HTR-8/SVneo (cell line): ENCODE measurements at places on chromosomes 3 and 15.

DNA sequence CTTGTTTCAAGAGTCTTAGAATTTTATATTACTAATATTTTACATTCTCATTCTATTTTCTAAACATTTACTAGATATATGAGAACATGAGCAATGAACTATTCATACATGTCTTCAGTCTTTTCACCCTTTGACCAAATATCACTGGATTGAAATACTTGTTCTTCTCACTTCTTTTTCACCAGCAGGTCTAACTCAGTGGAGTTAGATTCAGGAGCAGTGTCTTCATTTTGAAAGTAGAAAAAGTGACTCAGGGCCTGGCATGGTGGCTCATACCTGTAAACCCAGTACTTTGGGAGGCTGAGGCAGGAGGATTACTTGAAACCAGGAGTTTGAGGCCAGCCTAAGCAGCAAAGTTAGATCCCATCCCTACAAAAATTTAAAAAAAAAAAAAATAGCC lies 70.8 kb downstream of the USP13 start:
- no peak for DNase-seq

DNA sequence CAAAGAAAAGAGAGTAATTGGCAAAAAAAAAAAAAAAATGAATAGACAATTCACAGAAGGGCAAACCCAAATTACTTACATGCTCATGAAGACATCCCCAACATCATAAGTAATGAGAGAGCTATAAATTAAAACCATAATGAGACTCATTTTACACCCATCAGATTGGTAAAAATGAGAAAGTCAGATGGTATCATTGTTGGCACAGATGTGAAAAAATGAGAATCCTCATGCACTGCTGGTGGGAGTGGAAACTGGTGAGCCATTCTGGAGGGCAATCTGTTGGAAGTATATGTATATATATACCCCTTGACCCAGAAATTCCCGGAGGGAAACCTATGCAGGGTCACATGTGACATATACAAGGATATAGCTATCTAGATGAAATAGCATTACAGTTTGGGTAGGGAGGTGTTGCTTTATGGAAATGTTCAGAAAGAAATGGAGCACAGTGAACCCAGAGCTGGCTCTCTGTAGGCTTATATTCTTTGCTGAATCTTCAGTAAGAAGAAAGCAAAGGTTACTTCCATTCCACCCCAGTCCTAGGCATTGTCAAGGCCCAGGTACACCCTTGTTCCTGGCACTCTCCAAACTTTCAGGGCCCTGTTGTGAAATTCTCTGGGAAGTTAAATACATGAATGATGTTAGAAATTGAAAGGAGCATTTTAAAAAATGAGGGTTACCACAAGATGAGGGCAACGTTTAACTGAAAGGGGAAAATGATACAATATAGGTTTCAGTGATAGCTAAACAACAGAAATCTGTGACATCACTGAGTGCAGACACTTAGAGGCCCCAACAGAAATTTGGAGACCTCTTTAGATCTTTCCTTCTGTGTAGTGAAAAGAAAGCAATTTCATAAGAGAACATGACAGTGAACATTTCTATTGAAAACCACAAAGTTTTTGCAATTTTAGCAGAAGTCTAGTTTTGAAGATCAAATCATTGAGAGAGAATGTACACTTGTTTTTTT lies 132.7 kb upstream of the TPRG1 start:
- DNase-seq: no peak

- no peak for DNase-seq
Observed at GRCh38 chr3:52291508-52292181, 4.0 kb downstream of the GLYCTK start.

DNA sequence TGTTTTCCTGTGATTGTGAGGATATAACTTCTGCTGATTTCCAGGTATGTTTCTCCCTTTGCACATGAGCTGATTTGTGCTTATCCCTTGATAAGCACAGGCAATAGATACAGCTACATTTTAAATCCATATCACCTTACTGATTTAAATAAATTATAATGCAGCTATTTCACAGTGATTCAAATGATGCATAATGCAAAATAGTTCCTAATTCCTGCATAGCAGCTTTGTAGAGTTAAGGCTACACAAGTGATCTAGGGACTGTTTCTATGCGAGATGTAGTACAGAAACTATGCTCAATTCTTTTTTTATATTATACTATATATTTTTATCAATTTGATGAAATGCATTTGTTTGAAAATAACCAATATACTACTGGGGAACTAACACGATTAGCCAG lies 334.2 kb downstream of the LRTM1 start:
- no peak for DNase-seq

- DNase-seq: no peak
Observed at GRCh38 chr15:77094397-77095030, 23.6 kb upstream of the TSPAN3 start.

DNA sequence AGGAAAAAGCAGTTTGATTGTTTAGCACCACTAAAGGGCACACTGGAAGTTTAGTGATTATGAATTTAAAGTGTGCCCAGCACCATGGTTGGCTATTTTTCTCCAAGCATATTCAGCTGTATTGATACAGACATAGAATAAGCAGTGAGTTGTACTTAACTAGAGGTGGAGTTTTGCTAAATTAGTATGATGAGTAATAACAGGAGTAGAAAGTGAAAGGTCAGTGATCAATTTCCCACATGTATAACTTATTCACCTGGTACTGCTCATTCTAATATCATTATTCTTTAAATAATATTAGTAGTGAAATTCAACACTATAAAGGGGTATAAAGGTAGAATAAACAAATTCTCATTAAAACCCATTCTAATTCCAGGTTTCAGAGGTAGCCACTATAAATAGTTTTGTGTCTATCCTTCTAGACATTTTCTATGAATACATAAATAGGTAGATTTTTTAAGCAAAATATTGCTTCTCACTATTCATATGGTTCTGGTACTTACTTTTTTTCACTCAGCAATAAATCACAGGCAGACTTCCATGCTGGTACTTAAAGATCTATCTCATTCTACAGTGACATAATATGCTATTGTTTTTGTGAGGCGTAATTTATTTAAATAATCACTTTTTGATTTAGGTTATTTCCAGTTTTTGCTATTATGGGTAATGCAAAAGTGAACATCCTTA lies 732.9 kb downstream of the VGLL3 start:
- DNase-seq: no peak

- DNase-seq: no peak
Observed at GRCh38 chr15:89926158-89926557, 13.4 kb upstream of the ARPIN start.

GRCh38 chr3:162082516-162082915 lies 585.9 kb downstream of the OTOL1 start:
- DNase-seq: no peak

- DNase-seq: peak; percentile 2
Observed at GRCh38 chr3:174355505-174355904, 503.6 kb upstream of the NAALADL2 start.

DNA sequence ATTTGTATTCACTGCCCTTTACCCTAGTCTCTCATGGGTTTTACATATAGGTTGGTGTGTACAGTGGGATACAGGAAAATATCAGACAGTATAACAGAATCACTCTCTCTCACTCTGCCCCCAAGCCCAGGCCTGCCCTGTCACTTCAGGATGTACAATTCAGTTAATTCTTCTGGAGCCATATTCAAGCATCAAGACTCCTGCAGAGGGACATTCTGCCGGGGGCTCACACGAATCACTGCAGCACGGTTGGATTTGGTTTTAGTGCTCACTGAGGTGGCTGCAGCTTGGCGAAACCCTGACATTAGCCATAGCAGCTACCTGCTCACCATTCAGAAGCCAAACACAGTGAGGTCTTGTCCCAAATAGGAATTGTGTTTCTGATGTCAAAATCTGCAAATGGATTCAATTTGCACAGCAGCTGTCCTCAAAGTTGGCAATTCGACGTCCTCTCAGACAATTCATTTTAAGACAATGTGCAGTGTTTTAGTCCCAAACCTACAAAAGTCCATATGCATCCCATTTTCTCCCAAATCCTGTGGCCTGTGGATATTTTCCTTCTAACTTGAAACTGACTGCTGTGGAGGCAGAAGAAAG lies 82.9 kb downstream of the CHSY1 start:
- DNase-seq: no peak

DNA sequence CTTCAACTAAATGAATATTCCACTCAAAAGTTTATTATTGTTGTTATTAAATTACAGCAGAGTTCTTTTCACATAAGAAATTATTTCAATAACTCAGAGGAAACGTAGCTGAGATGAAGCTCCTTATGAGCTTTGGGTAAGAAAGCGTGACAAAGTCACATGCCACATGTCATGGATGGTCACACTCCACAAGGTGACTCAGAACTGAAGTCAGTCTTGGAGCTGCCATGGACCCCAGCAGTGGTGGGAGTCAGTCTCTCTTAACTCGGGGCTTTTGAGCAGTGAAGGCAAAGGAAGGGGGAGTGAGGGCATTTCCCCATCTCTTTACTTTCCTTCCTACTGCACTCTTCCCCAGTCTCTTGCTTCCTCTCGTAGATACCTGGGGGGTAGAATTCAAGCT lies 87.5 kb upstream of the FAM3D start:
- DNase-seq: no peak

- no peak for DNase-seq
Observed at GRCh38 chr3:176354843-176355242, 842.4 kb downstream of the TBL1XR1 start.
